H9 (cell line): ENCODE measurements at places on chromosomes 3 and 15. TPM values are rescaled to one million over a fixed set of nuclear protein-coding genes. Genes with fewer than 3 reads are reported as not detected.

DNA sequence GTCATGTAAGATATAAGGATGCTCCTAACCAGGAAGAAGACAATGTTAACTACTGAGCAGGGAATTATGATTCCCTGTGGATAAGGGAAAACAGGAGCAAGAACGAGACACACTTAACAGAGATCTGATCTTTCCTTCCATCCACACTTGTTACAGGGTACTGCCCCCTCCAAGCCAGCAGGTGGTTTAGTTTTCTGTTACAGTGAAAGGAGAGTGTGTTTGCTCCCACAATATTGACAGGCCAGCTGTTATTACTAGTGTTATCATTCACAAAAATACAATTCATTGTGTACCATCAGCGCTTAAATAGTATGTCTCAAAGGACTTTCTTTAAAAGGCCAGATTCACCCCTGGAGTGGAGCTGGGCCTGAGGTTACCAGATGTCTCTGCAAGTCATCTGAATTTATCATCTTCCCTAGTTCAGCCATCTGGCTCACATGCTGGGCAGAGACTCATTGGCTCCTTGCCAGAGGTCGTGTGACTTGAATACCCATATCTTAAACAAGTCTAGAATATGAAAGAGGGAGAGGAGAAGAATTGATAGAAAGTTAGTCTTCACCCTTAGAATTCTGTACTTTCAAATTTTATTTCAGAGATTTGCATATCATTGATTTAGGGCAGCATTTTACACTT lies 16.8 kb upstream of the FMN1 start:
- no peaks in the 10 kb centered on the region for H3K36me3 ChIP-seq
- H3K4me1 ChIP-seq = no peaks in the 10 kb centered on the region
- no peak overlapping the region for H3K4me3 ChIP-seq
- DNase-seq = no peak
- no peaks in the 10 kb centered on the region for H3K27me3 ChIP-seq

AQP9 gene
- not detected in 2 replicates for total RNA-seq

DNA sequence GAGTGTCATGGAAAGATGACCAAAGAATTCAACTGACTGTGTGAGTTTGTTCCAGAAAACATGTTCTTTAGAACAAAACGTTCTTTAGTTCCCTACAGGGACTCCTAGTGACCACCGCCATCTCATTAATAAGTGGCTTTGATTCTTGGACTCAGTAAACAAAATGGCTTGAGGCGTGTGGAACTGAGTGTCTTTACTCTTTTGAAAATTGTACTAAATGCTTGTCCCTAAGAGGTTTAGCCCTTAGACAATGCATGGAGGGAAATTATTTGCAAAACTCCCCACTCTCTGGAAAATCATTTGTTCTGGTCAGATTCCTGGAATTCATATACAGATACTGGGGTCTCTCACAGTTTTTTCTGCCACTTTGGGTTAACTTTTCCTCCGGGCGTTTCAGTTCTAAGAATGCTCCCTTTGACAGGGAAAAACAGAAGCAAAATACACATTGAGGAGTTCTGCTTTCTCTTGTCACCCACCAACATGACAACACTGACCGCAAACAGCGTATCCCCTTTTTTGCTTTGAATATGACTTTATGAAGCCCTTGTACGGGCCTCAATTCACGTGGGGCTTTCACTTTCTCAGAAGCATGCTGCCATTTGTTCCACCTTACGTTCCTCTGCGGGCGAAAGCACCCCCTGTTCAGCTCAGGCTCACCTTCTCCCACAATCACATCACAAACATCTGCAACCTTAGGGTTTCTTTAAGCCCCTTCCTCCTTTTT lies 15.3 kb upstream of the NRROS start:
- no peaks in the 10 kb centered on the region for H3K36me3 ChIP-seq
- H3K27ac ChIP-seq = no peak overlapping the region
- H3K4me1 ChIP-seq = peaks cover under 1% of the 10 kb centered on the region; the same call in 1 of the 2 replicates
- H3K27me3 ChIP-seq = no peaks in the 10 kb centered on the region
- no peak overlapping the region for H3K4me3 ChIP-seq

DNA sequence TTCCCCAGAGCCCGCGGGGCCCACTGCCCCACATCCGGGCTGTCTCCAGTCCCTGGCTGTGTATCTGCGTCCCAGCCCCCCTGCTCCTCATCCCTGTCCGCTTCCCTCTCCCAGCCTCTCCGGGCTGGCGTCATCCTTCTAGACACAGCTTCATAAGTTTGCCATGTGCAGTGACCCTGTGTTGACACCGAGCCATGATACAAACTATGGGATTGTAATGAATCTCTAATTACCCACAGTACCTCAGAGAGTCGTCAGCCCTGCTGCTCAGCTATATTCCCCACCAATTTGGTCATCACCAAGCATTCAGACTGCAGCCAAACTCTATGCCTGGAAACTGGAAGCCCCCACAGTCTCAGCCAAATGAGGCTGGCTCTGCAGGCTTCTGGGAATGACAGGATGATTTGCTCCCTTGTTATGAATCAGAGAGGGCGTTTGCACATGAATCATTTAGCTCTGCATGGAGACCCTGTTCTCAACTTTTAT lies 466.1 kb upstream of the ATP11B start:
- no peak overlapping the region for H3K27ac ChIP-seq
- peak overlapping the region; percentile 8; the same call in 1 of the 2 replicates for H3K4me3 ChIP-seq
- DNase-seq = peak; percentile 33
- H3K4me1 ChIP-seq = peaks cover 21% of the 10 kb centered on the region; the same call in 1 of the 2 replicates

GABRR3 gene
- not detected in 2 replicates for total RNA-seq

SH2D7 gene
- not detected in 2 replicates for total RNA-seq

TM4SF1 gene
- total RNA-seq = 1.2 and 2.2 TPM in 2 replicates

DNA sequence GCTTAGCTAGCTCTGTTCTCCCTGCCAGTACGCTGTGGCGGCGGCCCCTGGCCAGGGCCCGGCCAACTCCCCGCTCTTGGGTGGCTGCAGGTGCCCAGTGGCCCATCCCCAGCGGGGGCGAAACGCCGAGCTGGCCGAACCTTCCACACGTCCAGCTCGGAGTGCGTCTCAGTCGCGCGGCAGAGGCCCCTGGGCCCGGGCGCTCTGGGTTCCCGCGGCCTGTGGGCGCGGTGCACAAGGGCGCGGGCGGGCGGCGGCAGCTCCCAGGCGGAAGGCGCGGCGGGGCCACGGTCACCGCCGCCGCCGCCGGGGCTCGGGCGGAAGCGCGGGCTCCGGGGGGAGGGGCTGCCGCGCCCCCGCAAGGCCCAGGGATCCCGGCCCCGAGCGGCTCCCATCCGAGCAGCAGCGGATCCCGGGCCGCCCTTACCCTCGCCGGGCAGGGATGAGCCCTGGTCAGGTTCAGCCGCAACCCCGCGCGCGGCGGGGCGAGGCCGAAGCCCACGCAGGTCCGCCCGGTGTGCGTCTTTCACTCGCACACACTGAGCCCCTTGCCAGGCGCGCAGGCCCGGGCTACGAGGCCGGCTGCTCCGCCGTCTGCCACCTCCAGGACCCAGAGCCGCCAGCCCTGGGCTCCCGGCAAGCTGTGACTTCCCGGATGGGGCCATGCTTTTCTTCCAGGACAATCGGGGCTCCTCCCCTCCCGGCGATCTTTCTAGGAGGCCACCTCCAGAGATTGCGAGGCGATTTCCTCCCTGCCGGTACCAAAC lies 54.2 kb downstream of the CCDC54 start:
- peak overlapping the region; percentile 83 for H3K27ac ChIP-seq
- H3K4me3 ChIP-seq = peak overlapping the region; percentile 87
- peaks cover 8% of the 10 kb centered on the region; the same call in 1 of the 2 replicates for H3K27me3 ChIP-seq
- H3K4me1 ChIP-seq = no peaks in the 10 kb centered on the region
- H3K36me3 ChIP-seq = no peaks in the 10 kb centered on the region

DNA sequence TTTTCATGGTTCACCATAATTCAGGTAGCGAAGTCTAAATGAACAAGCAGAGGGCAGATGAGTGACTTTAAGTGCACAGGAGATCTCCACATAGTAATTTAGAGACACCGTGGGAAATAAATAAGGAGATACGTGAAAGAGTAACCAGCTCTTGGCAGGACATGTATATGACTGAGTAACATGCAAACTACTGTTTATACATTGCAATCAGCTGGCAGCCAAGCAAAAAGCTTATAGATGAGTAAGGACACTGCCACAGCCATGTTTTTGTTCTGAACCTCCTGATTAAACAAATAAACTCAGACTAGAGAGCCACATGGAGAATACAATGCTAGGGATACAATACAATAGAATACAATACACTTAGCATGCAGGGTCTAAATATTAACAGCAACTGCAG lies 252.4 kb downstream of the FHIT start:
- H3K27ac ChIP-seq = no peak overlapping the region
- H3K36me3 ChIP-seq = no peaks in the 10 kb centered on the region

- H3K27me3 ChIP-seq = no peaks in the 10 kb centered on the region
- H3K4me1 ChIP-seq = peaks cover 2% of the 10 kb centered on the region; the same call in 1 of the 2 replicates
- H3K36me3 ChIP-seq = 0 out of 2 replicates have a peak, but pooled peaks cover 4% of the 10 kb centered on the region
- DNase-seq = no peak
- no peak overlapping the region for H3K4me3 ChIP-seq
- H3K27ac ChIP-seq = no peak overlapping the region
Observed at GRCh38 chr3:173743111-173743510, 345.6 kb downstream of the NLGN1 start.
